ENCODE measurements at places on chromosomes 2 and 18.
A peak's percentile ranks its signal among the peaks of the same experiment; 100 is the strongest.

DNA sequence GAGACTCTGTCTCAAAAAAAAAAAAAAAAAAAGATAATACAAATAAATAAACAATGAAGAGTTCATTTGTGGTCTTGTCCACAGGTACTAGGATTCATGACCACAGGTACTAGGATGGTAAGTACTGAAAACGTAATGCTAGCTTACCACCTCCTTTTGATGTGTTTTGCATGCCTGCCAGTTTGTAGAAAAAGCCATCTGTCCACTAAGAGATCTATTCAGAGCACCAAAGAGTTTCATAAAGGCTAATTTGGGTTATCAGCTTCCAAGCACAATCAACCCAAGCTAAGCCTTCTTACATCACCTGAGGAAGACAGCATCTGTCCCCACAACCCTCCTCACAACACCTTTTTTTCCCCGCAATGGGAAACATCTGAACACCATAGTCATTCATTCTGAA lies 477.2 kb downstream of the ZEB2 start:
- no peak for DNase-seq

- DNase-seq = no peak
Observed at GRCh38 chr18:23332356-23332755, 120.7 kb upstream of the RIOK3 start.

GRCh38 chr2:218367415-218368149 lies 10.9 kb downstream of the CATIP start:
- peak; percentile 83 for DNase-seq

DNA sequence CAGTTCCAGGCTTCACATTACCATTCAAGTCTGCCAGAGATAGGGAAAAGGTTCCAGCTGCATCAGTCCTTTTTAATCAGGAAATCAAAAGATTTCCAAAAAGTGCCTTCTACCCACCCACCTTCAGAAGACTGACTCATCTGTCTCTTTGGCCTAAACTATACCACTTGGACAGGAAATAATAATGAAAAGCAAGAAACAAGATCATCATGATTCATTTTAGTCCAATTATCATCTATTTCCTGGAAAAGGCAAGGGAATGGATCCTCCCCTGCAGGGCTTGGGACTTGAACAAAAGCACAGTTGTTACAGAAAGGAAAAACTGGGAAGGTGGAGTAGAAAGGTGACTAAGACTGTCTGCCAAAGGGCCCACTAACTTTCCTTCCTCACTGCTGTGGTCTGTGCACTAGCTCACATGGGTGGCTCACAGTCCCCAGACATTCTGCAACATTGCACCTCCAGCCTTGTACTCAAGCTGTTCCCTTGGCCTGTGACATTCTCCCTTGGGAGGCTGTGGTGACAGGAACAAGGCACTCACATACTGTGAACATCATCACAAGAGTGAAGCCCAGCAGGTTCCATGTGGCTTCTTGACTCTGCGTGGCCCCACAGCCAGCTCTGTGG lies 75.3 kb downstream of the VSNL1 start:
- DNase-seq = no peak

All from activated CD4-positive, alpha-beta T cell treated with anti-CD3 and anti-CD28 coated beads, Interleukin-10, Interleukin-2, amounts not matched to agents 100 ng/mL and 50 ng/mL, durations not matched to agents 16 hours and 8 hours (primary cell).